ENCODE measurements at places on chromosomes 6 and 20.

DNA sequence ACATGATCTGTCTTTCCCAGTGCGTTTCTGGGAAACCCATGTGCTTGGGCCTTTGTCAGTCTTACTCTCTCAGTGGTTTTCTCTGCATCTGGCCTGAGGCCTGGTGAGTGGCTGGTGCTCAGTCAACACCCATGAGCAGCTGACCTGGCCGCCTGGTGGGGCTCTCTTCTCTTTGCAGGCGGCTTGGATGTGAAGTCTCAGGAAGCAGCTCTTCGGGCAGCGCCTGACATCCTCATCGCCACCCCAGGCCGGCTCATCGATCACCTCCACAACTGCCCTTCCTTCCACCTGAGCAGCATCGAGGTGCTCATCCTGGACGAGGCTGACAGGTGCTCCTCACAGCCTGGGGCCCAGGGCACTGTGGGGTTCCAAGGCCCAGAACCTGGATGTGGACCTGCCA, 10.8 kb downstream of the DDX27 start:
- DNase-seq, result no peak

DNA sequence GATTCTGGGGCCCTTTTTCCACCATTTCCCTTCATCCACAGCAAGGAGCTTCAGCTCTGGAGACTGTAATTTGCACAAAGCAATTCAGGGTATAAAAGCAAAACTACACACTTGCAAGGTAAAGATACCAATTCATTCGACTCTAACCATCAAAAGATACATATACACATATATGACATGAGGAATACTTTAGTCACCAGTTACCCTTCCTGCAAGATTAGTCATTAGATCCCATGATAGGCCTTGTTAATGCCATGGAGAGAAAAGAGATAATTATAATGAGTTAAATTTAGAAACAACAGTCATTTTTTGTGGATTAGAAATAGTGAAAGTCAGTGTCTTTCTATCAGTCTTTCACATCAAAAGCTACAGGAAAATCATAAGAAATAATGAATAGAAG, 204.2 kb downstream of the KCNQ5 start:
- no peak for DNase-seq

GRCh38 chr6:1379788-1380147, 9.6 kb upstream of the FOXF2 start:
- DNase-seq, result no peak

DNA sequence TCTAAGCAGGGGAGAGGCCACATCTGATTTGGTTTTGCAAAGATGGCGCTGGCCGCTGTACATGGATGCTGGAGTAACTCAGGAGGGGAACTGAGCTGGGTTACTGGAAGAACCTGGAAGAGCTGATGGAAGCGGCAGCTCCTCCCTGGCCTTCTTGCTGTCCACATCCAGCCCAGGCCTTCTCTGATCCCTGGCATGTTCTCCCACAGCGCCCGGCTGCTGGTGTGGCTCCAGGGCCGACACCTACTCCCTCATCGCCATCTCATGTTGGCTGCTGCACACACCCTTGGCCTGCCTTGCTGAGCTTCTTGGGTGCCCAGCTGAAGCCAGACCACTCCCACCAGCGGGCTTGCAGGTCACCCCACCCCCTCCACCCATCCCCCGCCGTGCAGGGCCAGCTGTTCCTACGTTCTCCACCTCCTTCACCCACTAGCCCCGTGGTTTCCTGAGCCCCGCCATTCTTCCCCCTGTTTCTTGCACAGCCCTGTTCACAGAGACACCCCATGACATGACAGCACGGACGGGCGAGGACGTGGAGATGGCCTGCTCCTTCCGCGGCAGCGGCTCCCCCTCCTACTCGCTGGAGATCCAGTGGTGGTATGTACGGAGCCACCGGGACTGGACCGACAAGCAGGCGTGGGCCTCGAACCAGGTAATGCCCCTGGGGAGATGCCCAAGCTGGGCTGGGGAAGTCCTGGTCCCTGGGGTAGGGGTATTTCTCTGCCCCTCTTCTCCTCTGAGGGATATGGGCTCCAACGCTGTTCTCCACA, 28.4 kb downstream of the VSTM2L start:
- DNase-seq, result no peak

DNA sequence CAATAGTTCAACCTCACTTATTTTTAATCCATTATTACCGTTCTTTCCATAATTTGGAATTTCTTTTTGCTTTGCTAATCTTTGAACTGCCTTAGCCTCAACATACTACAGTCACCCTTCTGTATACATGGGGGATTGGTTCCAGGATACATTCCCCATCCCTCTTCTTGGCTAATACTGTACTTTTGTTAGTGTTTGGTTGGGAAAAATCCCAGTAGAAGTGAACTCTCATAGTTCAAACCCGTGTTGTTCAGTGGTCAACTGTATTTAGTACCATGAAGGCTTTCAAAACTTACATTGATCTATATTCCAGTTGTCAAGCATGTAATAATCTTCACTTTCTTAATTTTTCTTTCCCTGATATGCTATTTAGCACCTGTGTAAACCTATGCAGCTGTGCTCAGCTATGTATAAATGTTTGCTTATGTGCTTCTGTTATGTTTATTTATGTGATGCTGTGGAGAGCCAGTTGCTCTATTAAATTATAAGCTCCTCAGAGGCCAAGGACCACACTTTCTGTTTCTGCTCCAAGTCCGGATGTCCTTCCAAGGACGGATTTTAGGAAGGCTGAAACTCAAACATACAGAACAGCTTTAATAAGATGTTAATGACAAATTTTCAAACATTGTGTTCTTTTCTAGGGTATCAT, 33.3 kb upstream of the LAMA4 start:
- no peak for DNase-seq

GRCh38 chr20:40339661-40340449, 349.2 kb downstream of the MAFB start:
- no peak for DNase-seq

DNA sequence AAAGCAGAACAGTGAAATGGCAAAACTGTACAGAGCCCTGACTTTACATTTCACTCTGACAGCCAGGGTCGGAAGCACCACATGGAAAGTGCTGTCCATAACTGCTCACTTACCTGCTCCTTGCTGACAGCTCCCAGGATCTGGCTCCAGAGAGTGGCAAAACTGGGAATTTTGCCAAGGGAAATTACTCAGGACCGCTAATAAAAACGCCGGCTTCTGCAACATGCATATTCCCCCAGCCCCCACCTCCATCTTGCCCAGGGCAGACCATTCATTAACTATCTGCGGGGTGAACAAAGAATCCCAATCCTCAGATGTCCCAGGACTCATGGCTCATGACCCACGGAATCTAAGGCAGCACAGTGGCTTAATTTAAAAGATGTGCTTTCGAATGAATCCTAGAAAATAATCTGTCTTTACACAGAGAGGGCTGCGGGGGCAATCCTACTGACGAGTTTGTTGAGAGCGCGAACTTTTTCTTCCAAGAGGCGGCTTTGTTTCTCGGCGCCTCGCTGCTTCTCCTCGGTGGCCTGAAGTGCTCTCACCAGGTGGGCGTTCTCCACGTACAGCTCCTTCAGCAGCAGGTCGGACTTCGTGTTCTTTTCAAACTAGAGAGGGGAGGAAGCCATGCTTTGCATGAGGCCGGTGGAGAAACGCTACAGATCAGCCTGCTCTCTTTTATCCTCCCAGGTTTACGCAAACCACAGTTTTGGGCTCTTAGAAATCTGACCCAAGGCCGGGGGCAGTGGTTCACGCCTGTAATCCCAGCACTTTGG, 45.8 kb downstream of the GINS1 start:
- no peak for DNase-seq

DNA sequence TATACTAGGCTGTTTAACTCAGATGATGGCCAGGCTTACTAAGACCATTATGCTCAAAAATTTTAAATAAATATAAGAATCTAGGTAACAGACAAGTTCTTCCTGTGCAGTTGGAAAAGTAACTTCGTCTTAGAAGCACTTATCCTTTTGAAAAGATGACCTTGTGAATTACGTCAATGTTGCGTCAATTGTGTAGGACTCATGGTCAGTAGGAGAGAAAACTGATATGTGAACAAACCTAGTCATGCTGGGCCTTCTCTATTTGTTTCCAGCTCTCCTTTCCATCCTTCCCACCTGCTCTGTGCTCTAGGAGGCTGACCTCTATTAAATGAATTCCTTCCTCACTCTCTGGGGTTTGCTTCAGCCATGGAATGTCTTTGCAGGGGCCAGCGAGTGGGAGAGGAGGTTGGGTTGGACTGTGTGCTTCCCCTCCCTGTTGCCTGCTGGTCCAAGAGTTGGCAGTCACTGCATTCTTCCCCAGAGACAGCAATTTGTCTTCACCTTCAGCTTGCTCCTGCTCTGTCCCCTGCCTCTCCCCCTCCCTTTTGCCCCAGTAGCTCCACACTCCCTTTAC, 128.0 kb upstream of the TNFAIP3 start:
- no peak for DNase-seq
